ENCODE measurements at places on chromosomes 5 and 9.

DNA sequence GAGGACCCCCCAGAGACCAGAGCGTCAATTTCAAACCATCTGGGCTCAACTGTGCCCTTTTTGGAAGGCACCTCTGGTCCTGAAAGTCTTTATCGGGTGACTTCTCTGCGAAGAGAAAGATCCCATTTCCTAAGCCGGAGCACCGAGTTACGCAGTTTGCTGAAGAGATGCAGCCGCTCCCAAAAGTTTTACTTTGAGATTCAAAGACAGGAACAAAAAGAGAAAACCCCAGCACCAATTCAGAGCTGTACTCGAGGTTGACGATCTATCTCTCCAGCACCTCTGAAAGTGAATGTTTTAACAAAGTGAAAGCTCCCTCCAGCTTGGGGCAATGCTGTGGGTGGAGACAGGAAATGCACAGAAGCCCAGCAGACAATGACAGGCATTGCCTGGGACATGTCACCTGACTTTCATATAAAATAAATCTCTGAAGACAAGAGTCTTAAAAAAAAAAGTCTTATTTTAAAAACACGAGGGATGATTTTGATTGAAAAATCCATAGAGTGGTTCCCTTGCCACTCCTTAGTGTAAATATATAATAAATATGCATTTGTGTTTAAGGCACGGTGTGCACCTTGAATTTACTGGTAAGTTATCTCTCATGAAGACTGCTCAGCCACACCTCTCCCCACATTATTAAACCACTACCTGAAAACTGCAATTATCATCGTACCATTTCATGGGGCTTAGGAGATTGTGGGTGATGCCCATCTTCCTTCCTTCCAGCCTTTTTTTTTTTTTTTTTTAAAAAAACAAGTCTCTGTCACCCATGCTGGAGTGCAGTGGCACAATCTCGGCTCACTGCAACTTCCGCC lies 79.9 kb downstream of the FNBP1 start:
- DNase-seq = peak; percentile 55

- DNase-seq = no peak
Measured at GRCh38 chr9:113876151-113876992, at the start of gene ZNF618. TSS of gene ZNF618 (plus strand) at chr9:113876309. CDS start at chr9:113876381, 72 bp downstream.

- no peak for DNase-seq
Measured at GRCh38 chr9:5800969-5801738, 31.8 kb downstream of the ERMP1 start.

- no peak for DNase-seq
Measured at GRCh38 chr5:151476016-151476415, 28.6 kb downstream of the SLC36A1 start.

GRCh38 chr5:141672841-141673813 lies 8.9 kb downstream of the ARAP3 start:
- no peak for DNase-seq

DNA sequence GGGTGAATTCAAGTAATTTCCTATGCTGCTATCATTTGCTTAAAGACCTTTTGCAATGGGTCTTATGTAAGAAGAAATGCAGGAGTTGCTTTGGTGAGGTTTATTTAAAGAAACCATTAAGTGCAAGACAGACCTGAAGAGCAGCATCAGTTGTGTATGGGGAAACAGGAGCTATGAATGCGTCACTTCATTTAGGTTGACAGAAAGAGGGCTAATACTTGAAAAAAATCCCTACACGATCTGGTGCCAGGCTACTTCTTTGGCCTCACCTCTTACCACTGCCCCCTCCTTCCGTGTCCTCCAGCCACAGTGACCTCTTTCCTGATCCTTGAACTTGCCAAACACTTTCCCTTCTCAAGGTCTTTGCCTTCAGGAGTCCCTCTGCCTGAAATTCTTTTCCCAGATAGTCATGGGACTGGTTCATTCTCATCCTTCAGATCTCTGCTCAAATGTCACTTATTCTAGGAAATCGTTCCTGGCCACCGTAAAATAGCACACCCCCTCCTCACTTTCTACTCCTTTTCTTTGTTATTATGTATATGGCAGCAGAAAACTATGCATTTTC lies 1.4 kb upstream of the JAK2 start:
- DNase-seq = no peak

Measured in stimulated activated CD4-positive, alpha-beta T cell treated with anti-CD3 and anti-CD28 coated beads, Interleukin-15, amount 100 ng/mL, for 48 hours (primary cell).